ENCODE measurements at places on chromosomes 13 and 19. TPM values are rescaled to one million over a fixed set of nuclear protein-coding genes. Genes with fewer than 3 reads are reported as not detected.
A peak's percentile ranks its signal among the peaks of the same experiment; 100 is the strongest.

GRCh38 chr19:6221878-6222746 is 57.7 kb downstream of the MLLT1 start:
- H3K4me3 ChIP-seq = no peak overlapping the region
- H3K36me3 ChIP-seq = peaks cover 29% of the 10 kb centered on the region
- DNase-seq = no peak
- peak overlapping the region; percentile 59 for H3K27ac ChIP-seq
- peaks cover 55% of the 10 kb centered on the region for H3K4me1 ChIP-seq
- H3K27me3 ChIP-seq = no peaks in the 10 kb centered on the region

GRCh38 chr13:94093652-94094315 is 385.7 kb downstream of the DCT start:
- no peak for DNase-seq
- H3K4me3 ChIP-seq = no peak overlapping the region
- no peak overlapping the region for H3K27ac ChIP-seq
- H3K27me3 ChIP-seq = no peaks in the 10 kb centered on the region

- no peaks in the 10 kb centered on the region for H3K4me1 ChIP-seq
- DNase-seq = no peak
- H3K36me3 ChIP-seq = no peaks in the 10 kb centered on the region
- H3K27ac ChIP-seq = no peak overlapping the region
- H3K27me3 ChIP-seq = no peaks in the 10 kb centered on the region
These were observed 1262.7 kb upstream of the MIR17HG start for GRCh38 chr13:90084684-90085290.

DNA sequence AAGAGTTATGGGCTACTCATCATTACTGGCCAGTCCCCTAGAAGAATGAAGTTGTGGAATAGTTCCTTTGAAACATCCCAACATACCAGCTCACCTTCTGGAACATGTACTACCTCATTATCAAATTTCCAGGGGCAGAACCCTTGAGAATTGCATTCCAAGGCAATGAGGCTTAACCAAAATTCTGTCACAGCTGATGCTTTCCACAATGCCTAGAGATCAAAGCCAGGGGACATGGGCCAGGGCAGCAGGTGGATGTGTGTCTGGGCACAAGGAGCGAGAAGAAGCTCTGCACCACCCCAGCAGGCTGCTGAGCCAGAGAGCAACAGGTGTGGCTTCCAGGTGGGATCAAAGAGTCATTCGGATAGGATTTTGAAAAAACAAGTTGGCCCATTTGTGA is 362.1 kb downstream of the EFNB2 start:
- no peak overlapping the region for H3K27ac ChIP-seq
- no peaks in the 10 kb centered on the region for H3K4me1 ChIP-seq
- no peaks in the 10 kb centered on the region for H3K27me3 ChIP-seq
- DNase-seq = no peak
- no peak overlapping the region for H3K4me3 ChIP-seq

GRCh38 chr19:49155005-49155819 is at the start of gene HRC:
Gene HRC, minus strand, starts transcription at chr19:49155396. Its CDS starts 159 bp downstream, at chr19:49155237.
- DNase-seq = peak; percentile 87
- peak within 1 kb of the TSS; percentile 99 for H3K27ac ChIP-seq
- H3K27me3 ChIP-seq = no peaks in the 10 kb centered on the region
- no peaks in the 10 kb centered on the region for H3K36me3 ChIP-seq
- peaks cover 53% of the 10 kb centered on the region for H3K4me1 ChIP-seq
- peak within 1 kb of the TSS; percentile 64 for H3K4me3 ChIP-seq

- H3K27me3 ChIP-seq = no peaks in the 10 kb centered on the region
- DNase-seq = no peak
- no peak overlapping the region for H3K27ac ChIP-seq
- H3K4me3 ChIP-seq = no peak overlapping the region
- H3K4me1 ChIP-seq = no peaks in the 10 kb centered on the region
- H3K36me3 ChIP-seq = no peaks in the 10 kb centered on the region
These were observed 428.4 kb downstream of the COG6 start for GRCh38 chr13:40083841-40084240.

DNA sequence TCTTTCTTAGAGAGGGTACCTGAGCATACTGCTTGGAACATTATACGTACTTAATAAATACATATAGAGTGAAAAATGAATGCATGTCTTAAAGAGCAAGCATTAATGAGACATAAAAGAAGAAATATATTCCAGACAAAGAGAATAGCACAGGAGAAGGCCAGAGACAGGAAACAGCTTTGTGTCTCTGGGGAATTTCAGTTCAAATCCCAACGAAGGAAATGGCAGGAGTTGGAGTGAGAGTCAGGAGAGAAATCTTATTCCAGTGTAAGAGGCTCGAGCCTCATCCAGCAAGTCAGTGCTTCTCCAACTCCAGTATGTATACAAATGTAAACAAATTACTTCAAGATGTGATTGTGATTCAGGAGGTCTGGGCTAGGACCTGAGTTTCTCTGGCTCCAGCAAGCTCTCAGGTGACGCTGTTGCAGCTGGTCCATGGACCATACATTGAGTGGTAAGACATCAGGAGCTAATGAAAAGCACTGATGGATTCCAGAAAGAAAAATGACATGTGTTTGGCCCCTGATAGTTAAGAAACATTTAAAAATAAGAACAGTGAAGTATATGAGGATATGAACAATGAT is 108.2 kb downstream of the RAP2A start:
- H3K27me3 ChIP-seq = no peaks in the 10 kb centered on the region
- H3K36me3 ChIP-seq = no peaks in the 10 kb centered on the region
- DNase-seq = no peak
- no peak overlapping the region for H3K4me3 ChIP-seq
- no peak overlapping the region for H3K27ac ChIP-seq
- no peaks in the 10 kb centered on the region for H3K4me1 ChIP-seq

DNA sequence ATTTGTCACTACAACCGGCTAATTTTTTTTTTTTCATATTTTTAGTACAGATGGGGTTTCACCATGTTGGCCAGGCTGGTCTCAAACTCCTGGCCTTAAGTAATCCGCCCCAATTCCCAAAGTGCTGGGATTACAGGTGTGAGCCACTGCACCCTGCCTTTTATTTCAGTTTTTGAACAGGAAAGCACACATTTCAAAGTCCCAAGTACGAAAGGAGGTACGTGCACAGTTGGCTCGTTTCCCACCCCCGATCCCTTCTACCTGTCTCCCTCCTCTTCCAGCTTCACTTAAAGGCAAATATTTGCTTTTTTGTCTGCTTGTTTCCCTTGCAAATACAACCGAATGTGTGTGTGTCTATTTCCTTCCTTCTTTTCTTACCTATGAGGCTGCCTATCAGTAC is 30.5 kb downstream of the ZIC5 start:
- H3K36me3 ChIP-seq = no peaks in the 10 kb centered on the region
- H3K27ac ChIP-seq = no peak overlapping the region
- no peak for DNase-seq
- no peaks in the 10 kb centered on the region for H3K4me1 ChIP-seq

CASP14 gene
- total RNA-seq = not detected

Measured in gastrocnemius medialis (tissue), 4 donors.